ENCODE measurements at places on chromosomes 5 and 9. TPM values are rescaled to one million over a fixed set of nuclear protein-coding genes. Genes with fewer than 3 reads are reported as not detected.

DNA sequence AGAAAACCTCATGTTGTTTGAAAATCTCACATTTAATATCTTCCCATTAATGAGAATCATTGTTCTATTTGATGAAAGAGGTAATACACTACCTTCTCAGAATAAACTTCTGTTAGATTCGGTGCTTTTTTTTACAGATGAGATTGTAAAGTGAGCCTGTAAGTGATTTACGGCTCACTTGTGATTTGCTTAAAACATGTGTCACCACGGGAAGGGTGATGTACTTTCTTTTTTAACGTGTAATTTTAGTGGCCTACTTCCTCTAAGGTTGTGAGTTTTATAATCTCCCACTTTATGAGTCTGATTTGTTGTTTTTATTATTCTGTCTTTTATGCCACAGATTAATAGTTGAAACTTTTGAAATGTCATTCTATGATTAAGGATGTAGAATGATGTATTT, 15.9 kb downstream of the ANXA1 start:
- no peak for DNase-seq

DNA sequence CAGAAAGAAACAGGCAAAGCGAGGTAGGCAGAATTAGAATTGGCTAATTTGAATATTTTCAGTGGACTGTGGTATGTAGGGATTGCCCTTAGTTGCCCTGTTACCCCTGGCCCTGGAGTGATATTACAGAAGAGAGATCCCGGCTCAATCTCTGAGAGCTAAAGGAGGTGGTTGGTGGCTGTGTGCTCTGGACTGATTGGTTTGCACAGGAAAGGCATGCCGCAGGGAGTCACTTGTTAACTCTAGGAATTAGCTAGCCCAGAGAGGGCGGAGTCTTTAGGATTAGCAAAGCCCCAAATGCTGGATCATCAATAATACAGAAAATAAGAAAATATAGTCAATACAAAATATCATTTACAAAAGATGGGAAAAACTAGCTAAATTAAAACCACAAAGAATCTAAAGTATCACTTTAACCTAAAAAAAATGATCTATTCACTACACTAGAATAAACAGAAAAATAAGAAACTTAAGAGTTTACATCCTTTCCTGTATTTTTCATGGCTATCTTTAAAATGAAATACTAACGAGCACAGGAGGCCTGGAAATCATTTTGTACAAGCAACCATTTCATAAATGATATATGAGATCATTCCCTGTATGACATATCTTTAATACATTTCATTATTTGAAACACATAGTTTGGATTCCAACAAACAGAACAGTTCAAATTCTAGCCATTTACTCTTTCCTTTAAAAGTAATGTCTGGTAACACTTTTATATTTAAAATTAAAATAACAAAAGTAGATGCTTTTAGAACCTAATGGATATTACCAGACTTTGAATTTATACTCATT, 71.1 kb downstream of the GNAQ start:
- no peak for DNase-seq

DNA sequence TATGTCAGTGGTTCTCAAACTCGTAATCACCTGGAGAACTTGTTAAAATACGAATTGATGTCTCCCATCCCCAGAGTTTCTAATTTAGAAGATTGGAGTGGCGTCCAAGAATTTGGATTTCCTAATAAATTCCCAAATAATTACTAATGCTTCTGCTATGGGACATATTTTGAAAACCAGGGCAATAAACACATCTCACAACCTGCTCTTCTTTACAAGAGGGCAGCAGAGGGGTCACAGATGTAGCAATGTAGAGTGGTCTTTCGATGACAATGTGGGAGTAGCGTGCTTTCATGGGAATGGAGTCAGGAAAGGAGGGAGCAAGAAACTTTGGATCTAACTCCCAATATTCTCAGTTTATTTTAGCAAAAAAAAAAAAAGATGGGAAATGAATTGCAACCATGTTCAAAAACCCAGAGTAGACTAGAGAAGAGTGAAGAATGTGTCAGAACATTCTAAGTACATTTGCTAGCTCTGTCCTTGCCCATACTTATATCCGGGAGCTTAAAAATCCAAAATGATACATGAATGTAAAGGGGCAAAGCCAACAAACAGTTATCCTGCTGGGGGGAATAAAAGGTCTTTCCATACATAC, 33.8 kb upstream of the ALDH1A1 start:
- no peak for DNase-seq

SEMA6A gene
- under 0.01 TPM for total RNA-seq

CER1 gene
- not detected for total RNA-seq

IFNA21 gene
- not detected for total RNA-seq

CCNI2 gene
- total RNA-seq: not detected

Data from osteoblast (primary cell).